Stimulated activated CD8-positive, alpha-beta memory T cell treated with anti-CD3 and anti-CD28 coated beads, Interleukin-7, amount 100 ng/mL, for 48 hours (primary cell): ENCODE measurements at places on chromosomes 7 and 10.

- DNase-seq = no peak
These were observed 6.1 kb upstream of the TCAF1 start for GRCh38 chr7:143908120-143908519.

- DNase-seq = no peak
These were observed 3.5 kb downstream of the CTBP2 start for GRCh38 chr10:125156739-125157480.

DNA sequence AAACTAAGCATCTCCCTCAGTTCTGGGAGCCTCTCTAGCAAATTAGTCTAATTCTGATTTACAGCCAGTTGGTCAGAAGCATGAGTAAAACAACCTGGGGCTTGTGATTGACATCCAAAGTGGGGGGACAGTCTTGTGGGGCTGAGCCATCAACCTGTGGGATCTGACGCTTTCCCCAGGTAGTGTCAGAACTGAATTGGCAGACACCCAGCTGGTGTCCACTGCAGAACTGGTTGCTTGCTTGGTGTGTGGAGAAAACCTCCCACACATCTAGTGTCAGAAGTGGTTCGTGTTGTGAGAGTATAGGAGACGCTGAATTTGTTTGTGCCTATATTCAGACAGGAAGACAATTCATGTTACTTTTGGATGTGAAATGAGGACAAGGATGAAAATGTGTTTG, 92.2 kb upstream of the PDCD4 start:
- DNase-seq = no peak

- no peak for DNase-seq
These were observed 97.3 kb upstream of the SFMBT2 start for GRCh38 chr10:7507887-7508726.

DNA sequence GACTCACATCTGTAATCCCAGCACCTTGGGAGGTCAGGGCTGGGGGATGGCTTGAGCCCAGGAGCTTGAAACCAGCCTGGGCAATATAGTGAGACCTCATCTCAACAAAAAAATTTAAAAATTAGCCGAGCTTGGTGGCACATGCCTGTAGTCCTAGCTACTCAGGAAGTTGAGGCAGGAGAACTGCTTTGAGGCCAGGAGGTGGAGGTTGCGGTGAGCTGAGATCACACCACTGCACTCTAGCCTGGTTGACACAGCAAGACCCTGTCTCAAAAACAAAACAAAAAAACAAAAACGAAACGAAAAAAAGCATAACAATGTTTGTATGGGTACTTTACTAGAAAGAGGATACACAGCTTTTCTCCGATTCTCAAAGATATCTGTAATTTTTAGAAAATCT, 31.8 kb downstream of the WNT16 start:
- no peak for DNase-seq

DNA sequence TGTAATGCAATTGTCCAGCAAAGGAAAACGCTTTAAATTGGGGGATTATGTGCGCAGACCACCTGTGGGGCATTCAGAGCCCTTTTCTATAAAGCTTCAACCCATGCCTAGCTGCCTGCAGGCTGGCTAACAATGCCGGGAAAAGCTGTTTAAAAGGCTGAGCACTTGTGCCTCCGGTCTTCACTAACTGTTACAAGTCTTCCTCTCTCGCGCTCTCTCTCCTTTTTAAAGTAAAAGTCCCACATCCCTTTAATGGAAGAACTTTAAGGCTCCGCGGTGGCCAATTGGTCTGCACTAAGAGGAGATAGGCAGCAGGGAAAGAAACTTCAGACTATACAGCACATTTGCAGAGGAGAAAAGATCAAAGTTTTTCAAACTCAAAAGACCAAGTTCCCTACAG, 4.6 kb downstream of the FZD8 start:
- DNase-seq = no peak

GRCh38 chr7:88146616-88147015, 73.2 kb downstream of the SRI start:
- DNase-seq = no peak

DNA sequence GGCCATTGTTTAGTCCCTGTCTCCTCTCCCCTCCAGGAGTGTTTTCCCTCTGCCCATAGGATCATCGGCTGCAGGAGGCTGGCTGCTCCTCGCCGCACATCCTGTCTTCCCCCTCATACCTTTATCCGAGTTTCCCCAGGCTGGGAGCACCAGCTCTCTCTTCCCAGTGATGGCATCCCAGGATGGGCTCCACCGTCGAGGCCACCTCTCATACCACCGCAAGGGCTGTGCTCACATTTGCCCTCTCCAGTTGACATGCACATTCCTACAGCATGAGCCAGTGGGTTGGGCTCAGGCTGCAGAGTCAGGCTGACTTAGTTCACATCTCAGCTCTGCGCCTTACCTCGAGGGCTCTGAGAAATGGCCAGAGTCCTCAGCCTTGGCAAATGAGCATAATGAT, 12.1 kb downstream of the HKDC1 start:
- DNase-seq = no peak

DNA sequence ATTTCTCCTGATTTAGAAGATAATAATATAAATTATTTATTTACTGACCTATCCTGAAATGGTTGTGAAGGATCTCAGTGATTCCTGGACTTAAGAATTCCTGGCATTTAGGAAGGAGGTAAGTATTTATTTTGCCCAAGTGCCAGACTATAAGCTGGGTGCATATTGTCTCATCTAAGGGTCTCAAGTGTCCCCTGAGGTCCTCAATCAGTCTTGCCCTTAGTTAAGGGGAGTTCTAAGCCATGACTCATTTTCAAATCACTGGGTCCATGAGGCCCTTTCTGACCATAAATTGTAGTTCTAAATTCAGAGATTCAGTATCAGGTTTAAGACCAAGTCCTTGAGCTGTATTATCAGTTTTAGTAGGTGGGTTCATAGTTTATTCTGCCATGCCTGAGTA, 251.6 kb upstream of the MEOX2 start:
- DNase-seq = no peak

- DNase-seq = no peak
These were observed 153.0 kb downstream of the SNX13 start for GRCh38 chr7:17787257-17787656.

- no peak for DNase-seq
These were observed 6.5 kb upstream of the HERPUD2 start for GRCh38 chr7:35701287-35701900.

DNA sequence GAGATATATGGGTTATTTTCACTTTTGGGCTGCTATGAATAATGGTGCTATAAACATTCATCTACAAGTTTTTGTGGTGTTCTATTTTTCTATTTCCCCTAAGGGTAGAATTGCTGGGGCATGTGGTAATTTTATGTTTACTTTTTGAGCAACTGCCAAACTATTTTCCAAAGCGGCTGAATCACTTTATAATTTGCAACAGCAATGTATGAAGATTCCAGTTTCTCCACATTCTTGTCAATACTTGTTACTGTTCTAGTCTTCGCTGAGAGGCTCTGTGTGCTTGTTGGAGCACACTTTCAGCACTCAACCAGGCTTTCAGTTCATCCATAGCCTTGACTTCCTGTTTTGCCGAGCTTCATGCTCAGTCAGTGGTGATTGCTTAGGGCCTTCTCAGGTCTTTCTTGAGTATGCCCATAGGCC, 39.0 kb downstream of the ADK start:
- no peak for DNase-seq

- no peak for DNase-seq
These were observed 29.4 kb upstream of the AMPH start for GRCh38 chr7:38660427-38661099.

DNA sequence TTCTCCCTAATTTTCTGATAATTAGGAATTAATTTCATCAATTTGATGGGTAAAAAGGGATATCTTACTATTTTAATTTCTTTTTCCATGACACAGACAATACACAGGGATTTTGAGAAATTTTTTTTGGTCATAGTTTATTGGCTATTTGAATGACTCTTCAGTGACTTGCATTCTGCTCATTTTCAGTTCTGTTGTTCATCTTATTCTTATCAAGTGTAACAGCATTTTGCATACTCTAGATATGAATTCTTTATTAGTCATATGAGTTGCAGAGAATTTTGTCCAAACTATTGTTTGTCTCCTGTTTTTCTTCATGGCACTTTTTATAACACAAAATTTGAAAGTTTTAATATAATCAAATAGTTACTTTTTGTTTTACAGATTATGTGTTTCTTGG, 41.7 kb downstream of the MKLN1 start:
- no peak for DNase-seq

DNA sequence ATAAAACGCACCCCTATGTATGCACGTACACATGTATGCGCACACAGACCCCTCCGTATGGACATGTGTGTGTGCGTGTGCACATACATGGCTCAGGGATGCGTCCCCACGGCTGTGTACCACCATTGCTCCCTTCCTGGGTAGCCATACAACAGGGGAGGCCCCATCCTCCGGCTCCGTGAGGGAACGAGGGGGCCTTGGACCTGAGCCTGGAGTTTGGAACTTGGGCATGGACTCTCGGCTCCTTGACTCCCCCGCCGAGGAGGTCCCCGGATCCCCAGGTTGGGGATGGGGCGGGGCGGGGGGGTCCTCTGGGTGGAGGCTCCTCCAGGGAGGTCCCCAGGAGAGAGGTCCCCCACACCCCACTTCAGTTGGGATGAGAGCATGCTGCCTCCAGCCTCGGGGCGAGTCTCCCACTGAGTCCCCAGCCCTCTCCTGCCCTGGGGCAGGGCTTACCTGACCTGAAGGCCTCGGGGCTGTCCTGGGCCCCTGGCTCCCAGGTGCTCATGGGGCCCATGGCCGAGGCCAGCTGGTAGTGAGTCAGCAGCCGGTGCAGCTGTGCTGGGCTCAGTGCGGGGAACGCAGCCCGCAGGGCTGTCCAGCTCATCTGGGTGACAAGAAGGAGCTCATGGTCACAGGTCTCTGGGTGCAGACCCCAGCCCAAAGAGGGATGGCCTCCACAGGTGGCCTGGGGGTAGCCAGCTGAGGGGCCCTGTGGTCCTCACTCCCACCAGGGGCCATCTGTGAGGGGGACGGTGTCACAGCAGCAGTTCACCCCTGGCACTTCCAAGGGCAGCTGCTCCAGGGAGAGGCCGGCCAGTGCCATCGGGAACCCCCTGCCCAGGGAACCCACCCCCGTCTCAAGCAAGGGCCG, 29.9 kb downstream of the AP5Z1 start:
- DNase-seq = no peak

- no peak for DNase-seq
These were observed 201.6 kb upstream of the SVIL start for GRCh38 chr10:29836396-29836795.

DNA sequence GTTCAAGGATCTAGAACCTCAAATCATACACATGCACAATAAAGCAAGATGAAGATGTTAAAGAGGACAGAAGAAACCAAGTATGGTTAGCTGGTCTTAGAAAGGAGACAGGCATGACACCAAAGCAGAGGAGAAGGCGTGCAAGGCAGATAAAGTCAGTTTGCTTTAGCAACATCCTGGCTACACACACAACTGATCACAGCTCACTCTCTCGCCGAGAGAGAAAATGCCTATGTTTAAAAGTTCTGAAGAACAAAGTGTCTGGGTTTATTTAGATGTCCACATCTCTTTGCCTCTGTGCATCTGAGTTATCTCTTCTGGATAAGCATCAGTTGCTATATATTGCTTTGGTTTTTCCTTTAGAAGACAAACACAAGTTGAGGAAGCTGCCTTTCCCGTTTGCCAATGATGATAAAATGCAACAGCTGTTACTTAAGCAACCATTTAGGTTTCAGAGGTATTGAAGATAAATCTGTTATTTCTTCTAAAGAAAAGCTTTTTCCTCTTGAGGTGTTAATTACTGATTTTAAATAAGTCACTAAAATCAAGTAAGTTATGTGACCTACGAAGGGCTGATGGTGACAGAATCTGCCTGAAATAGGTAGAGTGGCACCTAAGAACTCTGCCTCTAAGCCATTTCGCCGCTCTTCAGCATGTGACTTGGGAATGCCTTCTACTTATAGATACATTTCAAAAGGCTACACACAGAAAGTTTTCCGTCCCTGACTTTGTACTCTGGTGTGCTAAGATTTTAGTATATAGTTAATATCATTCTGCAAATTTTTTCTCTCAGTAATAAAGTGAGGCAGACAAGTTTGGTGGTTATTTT, 146.2 kb upstream of the ASAH2 start:
- no peak for DNase-seq

DNA sequence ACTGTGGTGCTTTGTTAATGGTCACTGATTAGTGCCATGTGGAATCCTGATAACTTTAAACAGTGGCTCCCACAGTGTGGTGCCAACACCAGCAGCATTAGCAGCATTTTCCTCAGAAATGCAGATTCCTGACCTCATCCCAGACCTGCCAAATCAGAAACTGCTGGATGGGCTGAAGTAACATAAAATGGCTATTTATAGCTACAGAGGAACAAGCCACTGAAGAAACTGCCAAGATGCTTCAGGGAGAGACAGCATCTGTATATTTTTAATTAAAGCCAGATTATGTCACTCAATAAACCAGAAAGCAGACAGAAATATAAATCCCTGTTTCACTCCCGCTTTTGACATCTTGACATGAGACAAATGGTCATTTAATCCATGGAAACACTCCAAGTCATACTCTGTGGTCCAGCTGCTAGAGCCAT, 178.5 kb downstream of the AMPH start:
- DNase-seq = no peak

DNA sequence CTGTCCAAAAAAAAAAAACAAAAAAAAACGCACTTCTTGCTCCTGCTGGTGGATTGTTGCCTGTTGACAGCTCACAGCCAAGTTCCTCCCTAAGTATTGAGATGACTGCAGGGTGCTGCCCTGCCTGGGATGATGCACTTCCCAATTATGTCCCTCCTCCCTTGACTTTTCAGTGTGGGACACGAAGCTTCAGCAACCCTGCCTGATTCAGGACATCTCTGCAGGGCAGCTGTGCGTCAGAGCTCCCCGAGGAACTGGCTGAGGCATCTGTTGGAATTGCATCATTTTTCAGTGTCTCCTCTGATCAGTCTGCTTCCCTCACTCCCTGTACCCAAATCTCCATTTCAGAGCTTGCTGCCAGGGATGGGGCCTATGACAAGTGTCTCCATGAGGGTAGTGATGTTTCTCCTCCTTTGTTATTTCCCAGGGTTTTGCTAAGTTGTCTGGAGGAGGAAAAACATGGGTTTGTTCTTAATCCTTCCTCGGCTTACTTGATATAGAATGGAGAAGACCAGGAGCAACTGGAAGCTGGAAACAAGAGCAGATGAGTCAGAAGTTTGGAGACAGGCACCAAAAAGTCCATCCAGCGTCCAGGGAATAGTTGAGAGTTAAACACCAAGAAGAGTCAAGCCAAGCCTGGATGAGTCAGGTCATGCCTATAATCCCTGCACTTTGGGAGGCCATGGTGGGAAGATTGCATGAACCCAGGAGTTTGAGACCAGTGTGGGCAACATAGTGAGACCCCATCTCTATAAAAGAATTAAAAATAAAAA, 355.1 kb downstream of the GALNT17 start:
- no peak for DNase-seq

- no peak for DNase-seq
These were observed 43.4 kb downstream of the LDB3 start for GRCh38 chr10:86711513-86712316.

DNA sequence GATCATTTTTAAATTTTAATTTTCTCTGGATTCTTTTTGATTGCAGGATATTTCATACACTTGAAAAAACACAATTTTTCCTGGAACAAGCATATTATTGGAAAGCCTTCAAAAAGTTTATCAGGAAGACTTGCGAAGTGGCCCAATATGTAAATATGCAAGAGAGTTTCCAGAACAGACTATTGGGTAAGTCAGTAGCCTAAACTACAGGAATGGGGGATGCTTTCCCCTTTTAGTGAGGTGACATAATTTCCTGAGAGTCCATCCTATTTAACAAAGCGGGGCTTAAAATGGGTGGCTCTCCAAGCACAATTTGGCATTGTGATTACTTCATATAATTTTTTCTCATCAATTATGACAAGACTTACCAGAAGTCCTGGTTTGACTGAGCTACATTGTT, 77.9 kb downstream of the ABCA13 start:
- no peak for DNase-seq
